Smooth muscle cell of the pulmonary artery (primary cell): ENCODE measurements at places on chromosomes 12 and 14. TPM values are rescaled to one million over a fixed set of nuclear protein-coding genes. Genes with fewer than 3 reads are reported as not detected.

Gene MYO1A
- under 0.01 and 0.53 TPM in 2 replicates for total RNA-seq

Gene FLRT2
- total RNA-seq = 7.9 and 29.4 TPM in 2 replicates

Gene BORCS5
- total RNA-seq = 12.8 and 14.8 TPM in 2 replicates

Gene GLI1
- total RNA-seq = 0.26 and 0.76 TPM in 2 replicates

Gene TTC5
- total RNA-seq = 16.2 and 17.1 TPM in 2 replicates

Gene TMCC3
- total RNA-seq = 0.20 and 0.53 TPM in 2 replicates

Gene FGD4
- total RNA-seq = 12.3 and 28.5 TPM in 2 replicates

Gene LUM
- total RNA-seq = 115 and 562 TPM in 2 replicates

Gene TMEM260
- 14.0 and 17.8 TPM in 2 replicates for total RNA-seq

Gene CHGA
- total RNA-seq = not detected in 2 replicates

Gene MBD6
- total RNA-seq = 8.2 and 15.3 TPM in 2 replicates
